Stimulated activated CD8-positive, alpha-beta memory T cell treated with anti-CD3 and anti-CD28 coated beads, Interleukin-4, amount 100 ng/mL, for 1 hour (primary cell): ENCODE measurements at places on chromosomes 3 and 15.

GRCh38 chr3:112137781-112138180 is 4.7 kb upstream of the GCSAM start:
- DNase-seq = no peak

GRCh38 chr3:5020242-5020722 is 41.0 kb downstream of the BHLHE40 start:
- no peak for DNase-seq

DNA sequence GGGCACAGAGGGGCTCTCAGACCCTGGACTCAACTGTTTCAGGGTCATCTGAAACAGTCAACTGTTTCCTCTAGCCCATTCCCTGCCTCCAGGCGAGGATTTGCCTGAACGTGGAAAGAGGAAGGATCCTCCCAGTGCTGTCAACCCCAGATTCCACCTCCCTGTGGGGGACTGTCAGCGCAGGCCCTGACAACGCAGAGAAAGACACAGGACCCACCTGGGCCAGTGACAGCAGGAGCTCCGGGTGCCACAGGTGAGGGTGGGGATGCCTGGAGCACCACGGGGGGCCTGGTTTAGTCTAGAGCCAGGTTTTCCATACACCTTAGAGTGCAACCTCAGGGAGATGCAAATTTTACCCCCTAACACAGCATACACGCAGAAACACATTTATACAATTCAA is 19.5 kb upstream of the LAMP3 start:
- DNase-seq = no peak

DNA sequence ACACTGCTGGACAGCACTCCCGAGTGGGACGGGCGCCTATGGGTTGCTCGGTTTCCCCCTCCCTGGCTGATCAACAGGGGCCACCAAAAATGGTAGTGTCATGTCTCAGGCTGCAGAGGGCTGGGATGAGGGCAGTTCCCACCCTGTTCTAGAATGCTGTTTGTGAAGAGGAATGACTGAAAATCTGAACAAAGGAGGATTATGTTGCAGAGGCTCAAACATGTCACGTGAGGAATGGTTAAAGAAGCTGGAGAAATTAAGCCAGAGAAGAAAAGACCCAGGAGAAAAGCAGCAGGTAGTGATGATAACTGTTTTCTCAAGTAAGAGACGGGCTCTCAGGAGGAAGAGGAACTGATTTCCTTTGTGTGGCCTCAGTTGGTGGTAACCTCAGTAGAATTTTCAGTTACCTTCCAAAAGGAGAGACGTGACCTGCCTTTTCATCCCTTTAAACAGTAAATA is 10.4 kb downstream of the SPG21 start:
- DNase-seq = no peak

DNA sequence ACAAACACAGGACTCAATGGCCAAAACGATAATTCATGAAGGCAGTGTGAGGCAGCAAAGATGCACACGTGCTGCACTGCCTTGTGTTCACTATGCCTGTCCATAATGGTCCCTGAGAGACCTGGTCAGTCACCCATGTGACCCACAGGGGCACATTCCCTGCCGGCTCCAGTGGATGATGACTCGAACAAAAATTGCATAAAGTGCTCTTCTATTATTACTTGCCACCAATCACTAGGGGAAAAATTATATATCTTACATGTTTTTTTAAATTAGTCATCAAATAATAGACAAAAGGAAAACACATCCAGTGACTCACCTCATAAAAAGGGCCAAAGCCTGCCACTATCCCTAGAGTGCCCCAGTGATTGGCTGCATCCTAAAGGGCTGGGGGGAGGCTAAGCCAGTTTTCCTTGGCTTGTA is 47.5 kb downstream of the UBP1 start:
- DNase-seq = no peak

- DNase-seq = no peak
These were observed 36.7 kb downstream of the HMCES start for GRCh38 chr3:129315223-129315997.

GRCh38 chr3:52055537-52056351 is 627 bp downstream of the DUSP7 start:
- no peak for DNase-seq

GRCh38 chr3:193605876-193606275 is 12.9 kb downstream of the OPA1 start:
- no peak for DNase-seq

GRCh38 chr3:122975924-122976293 is 51.7 kb downstream of the SEMA5B start:
- no peak for DNase-seq

DNA sequence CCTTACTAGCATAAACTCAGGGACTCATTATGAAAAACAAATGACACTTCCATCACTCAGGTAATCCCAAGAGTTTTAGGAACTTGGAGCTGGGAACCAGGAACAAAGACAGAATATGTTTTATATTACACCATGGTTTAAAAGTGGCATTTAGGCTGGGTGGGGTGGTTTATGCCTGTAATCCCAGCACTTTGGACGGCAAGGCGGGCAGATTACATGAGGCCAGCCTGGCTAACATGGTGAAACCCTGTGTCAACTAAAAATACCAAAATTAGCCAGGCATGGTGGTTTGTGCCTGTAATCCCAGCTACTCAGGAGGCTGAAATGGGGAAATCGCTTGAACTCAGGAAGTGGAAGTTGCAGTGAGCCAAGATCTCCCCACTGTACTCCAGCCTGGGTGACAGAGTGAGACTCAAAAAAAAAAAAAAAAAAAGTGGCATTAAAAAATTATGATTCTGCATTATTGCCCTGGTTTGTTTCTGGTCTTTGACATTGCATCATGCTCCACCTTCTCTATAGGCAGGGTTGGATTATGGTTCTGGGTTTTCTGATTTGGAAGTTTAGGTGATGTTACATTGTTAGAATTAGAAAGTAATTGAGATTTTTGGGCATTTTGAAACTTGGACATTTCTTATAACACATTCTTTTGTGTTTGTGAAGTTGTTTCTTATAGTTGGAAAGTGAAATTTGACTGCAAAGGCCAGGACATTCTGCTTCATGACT is 19.0 kb downstream of the SQOR start:
- DNase-seq = no peak

GRCh38 chr3:50430191-50430590 is 70.9 kb upstream of the TMEM115 start:
- no peak for DNase-seq

DNA sequence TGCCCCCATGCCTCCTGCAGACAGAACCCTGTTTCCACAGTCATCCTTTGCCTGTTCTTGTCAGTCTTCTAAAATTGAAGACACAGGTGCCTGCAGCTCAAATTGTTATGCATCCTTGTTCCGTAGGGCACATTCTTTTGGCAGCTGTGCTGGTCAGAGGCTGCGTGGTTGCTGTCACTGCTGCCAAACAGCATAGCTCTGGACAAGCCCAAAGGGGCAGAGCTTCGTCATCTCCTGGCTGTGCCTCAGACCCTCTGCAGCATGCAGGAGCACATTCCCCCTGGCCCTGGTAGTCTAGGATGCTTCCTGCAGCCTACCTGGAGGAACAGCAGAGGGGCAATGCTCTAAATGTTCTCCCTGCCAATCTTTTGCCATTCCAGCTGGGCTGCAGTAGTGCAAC is 2.1 kb upstream of the FBXL22 start:
- DNase-seq = no peak

DNA sequence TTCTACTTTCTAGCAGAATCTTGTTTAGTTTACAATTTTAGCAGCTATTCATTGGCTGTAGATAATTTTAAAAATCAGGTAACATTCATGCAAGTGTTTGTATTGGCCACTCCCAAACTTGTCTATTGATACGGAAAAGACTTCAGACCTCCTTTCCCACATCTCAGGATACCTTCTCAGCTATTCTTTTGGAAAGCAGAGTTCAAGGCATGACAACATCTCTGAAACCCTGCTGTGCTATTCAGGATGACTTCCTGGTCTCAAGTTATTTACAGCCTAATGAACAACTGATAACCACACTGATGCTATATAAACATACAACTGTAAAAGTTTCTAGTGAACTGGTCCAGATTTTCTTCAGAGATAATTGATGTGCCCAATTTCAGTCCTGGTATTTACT is 55.8 kb downstream of the DZIP3 start:
- DNase-seq = no peak

GRCh38 chr3:162354356-162354755 is 857.7 kb downstream of the OTOL1 start:
- no peak for DNase-seq

DNA sequence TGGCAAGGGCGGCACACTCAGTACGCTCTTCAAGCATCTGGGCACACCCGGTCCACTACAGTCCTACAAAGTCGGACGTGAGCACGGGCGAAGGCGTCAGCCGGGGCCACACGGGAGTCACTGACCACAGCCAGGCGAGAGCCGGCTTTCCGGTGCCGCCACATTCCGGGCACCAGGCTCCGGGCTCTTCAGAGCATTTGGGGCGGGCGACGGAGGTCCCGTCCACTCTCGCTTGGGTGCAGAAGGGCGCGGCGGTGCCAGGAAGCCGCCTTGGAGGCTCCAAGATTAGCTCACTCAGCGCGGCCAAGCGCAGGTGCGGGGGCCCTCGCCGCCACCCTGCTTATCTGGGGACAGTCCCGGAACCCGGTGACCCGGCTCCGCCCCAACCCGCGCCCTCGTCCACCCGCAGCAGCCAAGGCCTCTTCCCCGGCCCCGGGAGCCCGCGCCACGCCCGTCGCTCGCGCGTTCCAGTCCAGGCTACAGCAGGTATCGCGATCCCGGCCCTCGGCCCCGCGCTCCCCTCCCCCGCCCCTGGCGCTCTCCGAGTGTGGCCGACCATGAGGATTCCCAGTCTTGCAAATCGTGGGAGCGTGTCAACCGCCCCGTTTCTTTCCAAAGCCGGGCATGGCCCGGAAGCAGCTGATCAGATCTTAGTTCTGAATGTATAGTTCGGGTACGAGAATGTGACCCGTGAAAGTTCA is at the start of gene ADPRH:
TSS of gene ADPRH (plus strand) at position 127 of the 701 bp plus-strand sequence. CDS start 2,678 bp downstream, outside the sequence.
- no peak for DNase-seq

GRCh38 chr3:153484842-153485241 is 322.8 kb downstream of the RAP2B start:
- DNase-seq = no peak

DNA sequence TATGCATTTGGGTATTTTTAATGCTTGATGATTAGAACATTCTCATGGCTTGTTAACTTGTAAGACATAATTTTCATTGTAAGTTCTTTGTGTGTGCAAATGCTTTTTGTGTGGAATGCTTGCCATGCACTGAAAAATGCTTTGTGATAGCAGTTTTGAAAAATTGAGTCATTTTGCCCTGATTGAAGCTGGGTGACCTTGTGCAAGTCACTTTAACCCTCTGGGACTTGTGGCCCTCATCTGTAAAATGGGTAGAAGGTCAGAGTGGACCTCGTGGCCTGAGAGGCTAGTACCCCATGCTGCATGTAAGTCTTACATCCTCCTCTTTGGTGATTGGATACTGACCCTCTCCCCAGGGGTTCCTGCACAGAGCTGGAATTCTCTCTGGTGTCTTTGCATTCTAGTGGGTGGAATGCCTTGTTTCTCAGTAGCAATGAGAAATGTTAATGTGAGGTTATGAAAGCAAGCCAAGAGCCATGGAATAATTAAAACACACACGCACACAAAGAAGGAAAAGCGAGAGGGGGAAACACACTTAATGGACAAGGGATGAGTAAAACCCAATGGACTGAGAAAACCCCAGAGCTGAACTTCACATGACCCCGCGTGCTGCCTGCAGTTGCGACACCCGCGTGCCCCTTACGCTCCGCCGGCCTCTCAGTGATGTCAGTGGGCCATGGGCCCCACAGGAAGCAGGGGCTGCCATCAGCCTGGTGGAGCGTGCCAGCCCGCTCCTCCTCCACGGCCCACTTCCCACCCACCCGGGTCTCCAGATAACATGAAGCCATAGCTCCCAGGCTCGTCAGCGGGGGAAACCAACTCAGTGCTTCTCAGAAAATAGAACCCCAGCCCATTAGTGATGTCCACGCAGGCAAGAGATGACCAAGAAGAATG is 44.0 kb downstream of the SMAD3 start:
- no peak for DNase-seq

GRCh38 chr15:98671060-98672008 is 23.0 kb downstream of the IGF1R start:
- no peak for DNase-seq

DNA sequence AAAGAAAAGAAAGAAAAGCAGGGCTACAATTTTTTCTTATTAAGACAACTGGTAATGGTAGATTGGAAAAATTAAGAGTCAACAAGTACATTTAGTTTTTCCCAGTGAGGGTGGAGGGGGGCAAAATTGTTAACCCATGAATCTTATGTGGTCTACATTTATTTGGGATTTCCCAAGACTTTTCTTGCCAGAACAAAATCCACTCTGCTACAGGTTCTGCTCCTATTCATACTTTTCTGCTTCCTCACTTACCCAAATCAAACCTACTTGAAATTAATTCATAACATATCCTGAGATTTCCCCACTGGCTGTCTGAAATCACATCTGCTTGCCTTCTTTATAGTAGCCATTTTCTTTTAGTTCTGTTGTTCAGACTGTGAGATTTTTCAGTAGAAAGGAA is 41.1 kb downstream of the VGLL3 start:
- DNase-seq = no peak

DNA sequence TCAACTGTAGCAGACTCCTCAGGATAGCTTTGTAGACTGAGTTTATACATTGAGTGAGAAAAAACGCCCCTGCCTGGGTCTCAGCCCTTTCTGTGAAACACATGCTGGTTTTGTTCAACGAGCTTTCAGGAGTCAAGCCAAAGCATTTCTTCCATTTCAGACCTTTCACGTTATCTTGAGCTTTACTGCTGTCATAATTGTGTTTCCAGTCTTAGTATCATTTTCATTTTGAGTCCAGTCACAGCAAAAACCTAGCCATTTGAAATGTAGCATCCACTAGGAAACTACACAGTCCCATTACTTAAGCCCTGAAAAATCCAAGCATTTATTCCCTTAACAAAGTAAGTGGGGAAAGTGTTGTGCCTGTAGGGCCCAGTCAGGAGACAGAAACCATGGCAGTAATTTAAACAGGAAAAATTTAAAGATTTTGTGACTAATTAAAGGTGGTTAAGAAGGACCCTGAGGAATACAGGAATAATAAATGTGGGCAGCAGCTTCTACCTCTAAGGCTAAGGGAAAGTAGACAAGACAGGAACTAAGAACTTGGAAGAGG is 110.1 kb upstream of the ABHD17C start:
- no peak for DNase-seq

DNA sequence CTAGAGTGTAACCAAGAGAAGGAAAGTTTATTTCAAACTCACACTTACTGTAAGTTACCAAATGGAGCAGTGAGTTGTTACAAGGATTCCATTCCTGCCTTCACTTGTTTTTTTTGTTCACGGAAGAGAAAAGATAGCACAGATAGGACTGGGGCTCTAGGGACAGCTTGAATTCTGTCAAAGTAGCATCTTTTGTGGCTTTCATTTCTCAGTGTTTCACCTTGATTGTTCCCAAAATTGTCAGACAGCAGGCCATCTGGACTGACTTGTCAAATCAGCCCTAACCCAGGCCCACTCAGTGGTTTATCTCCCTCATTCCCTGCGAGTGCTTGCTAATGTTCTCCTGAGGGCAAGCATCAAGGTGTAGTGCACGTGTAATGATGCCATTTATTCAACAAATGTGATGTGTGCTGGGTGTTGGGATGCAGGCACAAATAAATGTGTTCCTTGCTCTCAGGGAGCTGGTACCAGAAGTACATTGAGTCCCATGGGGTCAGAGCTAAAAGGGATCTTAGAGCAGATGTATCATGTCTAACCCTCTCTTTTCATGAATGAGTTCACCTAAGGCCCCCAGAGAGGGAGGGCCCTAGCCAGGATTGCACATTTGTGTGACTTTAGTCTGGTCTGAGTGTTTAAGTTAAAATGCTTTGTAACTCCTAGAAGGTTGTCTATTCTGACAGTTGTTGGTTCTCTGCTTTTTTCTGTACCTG is 49.1 kb downstream of the PDHB start:
- DNase-seq = no peak
